Articular chondrocyte of knee joint (primary cell): ENCODE measurements at places on chromosomes 12 and 14. TPM values are rescaled to one million over a fixed set of nuclear protein-coding genes. Genes with fewer than 3 reads are reported as not detected.

Gene CRACR2A
- 3.6 and 4.3 TPM in 2 replicates for total RNA-seq

Gene SMCO2
- 0.43 and 1.6 TPM in 2 replicates for total RNA-seq

Gene RNASE7
- total RNA-seq, result not detected in 2 replicates

Gene IFI27
- total RNA-seq, result 66.0 and 68.9 TPM in 2 replicates

Gene KCNA1
- 0.13 and 0.54 TPM in 2 replicates for total RNA-seq

Gene TGM1
- 1.1 and 1.6 TPM in 2 replicates for total RNA-seq

Gene ACOT6
- total RNA-seq, result not detected in 2 replicates

Gene OTUB2
- 1.3 and 2.5 TPM in 2 replicates for total RNA-seq
